Activated T-cell treated with anti-CD3 and anti-CD28 coated beads, Interleukin-2, amount 50 U/mL, for 72 hours (primary cell): ENCODE measurements at places on chromosomes 11 and 22.
A peak's percentile ranks its signal among the peaks of the same experiment; 100 is the strongest.

GRCh38 chr11:68328374-68329091, 16.1 kb downstream of the LRP5 start:
- no peak for DNase-seq
- H3K4me1 ChIP-seq: peaks cover 60% of the 10 kb centered on the region
- H3K27ac ChIP-seq: no peak overlapping the region
- H3K36me3 ChIP-seq: no peaks in the 10 kb centered on the region
- H3K4me3 ChIP-seq: no peak overlapping the region

DNA sequence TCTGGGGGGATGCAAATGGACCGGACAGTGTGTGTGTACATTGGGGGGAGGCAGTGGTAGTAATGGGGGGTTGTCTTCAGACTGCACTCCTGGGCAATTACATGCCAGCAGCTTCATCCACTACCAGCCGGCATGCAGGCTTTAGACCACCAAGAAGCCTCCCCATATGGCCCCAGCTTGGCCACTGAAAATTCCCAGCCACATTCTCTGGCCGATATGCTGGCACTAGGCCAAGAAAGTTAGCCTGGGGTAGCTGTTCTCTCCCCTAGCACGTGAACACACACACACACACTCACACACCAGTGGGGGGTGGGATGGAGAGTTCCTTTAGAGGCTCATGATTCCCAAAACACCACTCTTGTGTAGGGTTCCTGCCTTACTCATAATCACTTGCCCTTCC, 3.6 kb upstream of the ROBO3 start:
- H3K4me3 ChIP-seq: no peak overlapping the region
- H3K27me3 ChIP-seq: peaks cover 63% of the 10 kb centered on the region
- DNase-seq: no peak
- H3K27ac ChIP-seq: no peak overlapping the region

GRCh38 chr11:976431-977160, 50.9 kb downstream of the AP2A2 start:
- peaks cover 3% of the 10 kb centered on the region for H3K36me3 ChIP-seq
- no peak for DNase-seq
- no peak overlapping the region for H3K27ac ChIP-seq
- peaks cover 14% of the 10 kb centered on the region for H3K4me1 ChIP-seq
- H3K27me3 ChIP-seq: no peaks in the 10 kb centered on the region
- H3K4me3 ChIP-seq: no peak overlapping the region

DNA sequence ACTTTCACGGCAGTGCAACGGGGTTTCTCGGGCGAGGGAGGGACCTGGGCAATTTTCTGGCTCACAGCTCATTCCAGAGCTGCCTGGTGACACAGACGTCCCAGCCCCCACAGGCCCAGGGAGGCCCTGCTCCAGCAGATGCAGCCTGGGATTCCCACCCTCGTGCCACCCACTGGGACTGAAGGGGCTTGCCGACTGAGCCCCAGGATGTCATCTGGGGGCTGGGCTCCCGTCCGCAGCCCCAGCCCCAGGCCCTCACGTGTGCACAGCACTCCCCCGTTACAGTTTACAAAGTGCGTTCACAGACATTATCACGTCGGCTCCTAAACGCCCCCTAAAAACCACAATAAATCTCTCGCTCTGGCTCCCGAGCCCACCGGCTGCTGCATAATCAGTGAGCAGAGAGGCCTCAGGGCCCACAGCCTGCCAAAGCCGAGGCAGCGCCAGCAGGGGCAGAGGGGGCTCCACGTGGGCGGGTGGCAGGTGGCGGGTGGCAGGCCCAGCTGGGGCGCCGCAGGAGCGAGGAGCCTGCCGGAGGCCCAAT, 76.9 kb upstream of the TCF20 start:
- no peaks in the 10 kb centered on the region for H3K4me1 ChIP-seq
- no peak overlapping the region for H3K27ac ChIP-seq
- H3K4me3 ChIP-seq: no peak overlapping the region
- H3K27me3 ChIP-seq: no peaks in the 10 kb centered on the region

DNA sequence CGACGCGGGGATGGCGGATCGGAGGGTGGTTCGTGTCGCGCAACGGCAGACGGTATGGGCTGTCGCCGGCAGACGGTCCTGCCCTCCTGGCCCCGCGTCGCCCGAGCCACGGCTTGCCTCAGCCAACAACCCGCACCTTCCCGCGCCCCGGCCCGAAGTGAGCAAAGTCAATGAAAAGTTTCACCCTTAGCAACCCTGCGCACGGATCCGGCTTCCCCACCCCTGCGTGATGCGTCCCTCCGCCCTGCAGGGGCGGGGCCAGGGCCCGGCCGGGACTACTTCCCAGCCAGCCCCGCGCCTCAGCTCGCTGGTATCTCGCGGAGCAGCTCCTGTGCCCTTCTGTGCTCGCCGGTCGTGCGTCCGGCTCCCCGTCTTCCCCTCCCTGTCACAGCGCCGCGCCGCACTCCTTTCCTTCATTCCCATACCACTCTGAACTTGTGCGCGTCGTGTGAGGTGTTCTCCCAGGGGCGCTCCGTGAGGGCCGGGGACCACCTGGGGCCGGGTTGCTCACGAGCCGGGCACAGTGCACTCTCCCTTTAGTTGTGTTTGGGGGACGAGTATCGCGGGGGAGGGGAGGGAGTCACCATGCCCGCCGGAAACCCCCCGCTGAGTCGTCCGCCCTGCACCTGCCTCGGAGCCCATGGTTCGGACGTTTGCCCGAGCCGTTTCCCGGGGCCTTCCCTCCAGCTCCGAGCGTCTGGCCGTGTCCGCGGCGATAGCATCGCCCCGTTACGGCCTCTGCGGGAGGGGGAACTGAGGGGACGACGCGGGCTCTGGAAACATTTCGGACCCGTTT, at the start of gene TOB2:
TSS of gene TOB2 (minus strand) at position 163 of the 796 bp plus-strand sequence. CDS start 9,456 bp downstream, outside the sequence.
- H3K27ac ChIP-seq: peak within 1 kb of the TSS; percentile 93
- peaks cover 9% of the 10 kb centered on the region for H3K36me3 ChIP-seq
- no peaks in the 10 kb centered on the region for H3K27me3 ChIP-seq
- H3K4me3 ChIP-seq: peak within 1 kb of the TSS; percentile 90
- DNase-seq: peak; percentile 98
- H3K4me1 ChIP-seq: peaks cover 34% of the 10 kb centered on the region

GRCh38 chr11:49424136-49424535, 215.7 kb upstream of the FOLH1 start:
- no peak overlapping the region for H3K27ac ChIP-seq
- DNase-seq: no peak
- H3K4me3 ChIP-seq: no peak overlapping the region
- no peaks in the 10 kb centered on the region for H3K4me1 ChIP-seq
- no peaks in the 10 kb centered on the region for H3K27me3 ChIP-seq

DNA sequence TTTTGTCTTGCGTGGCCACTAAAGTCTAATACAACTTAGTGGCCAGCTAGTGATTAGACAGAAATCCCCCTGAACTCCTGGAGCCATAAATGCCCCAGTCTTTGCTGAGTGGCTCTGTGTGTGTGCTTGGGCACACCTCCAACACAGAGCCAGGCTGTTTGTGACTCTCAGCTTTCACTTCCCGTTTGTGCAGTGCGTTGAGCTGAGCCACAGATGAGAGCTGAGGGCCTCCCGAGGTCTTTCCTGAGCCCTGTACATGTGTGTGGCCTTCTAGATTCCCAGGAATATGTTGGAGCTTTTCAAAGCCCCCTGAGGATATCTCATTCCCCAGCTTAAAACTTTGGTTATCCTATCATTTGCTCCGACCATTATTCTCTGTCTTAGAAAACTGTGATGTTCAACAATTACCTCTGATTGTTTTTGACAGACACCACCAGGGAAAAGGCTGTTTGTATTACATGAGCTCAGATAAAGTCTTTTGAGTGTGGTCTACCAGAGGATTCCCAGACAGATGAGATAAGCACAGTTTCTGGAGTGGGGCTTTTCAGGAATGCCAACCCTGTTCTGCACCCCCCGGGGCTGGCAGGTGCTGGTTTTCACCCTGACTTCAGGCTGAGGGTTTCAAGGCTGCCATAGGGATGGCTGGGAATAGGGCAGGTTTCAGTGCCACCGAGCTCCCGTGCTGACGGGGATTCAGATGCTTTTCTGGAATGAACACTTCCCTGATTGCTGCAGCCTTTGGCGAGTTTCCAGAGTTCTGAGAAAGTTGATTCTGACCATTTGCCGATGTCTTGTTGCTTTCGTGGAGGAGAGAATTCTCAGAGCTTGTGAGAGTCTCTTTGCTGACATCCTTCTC, 23.8 kb downstream of the IGHMBP2 start:
- H3K4me1 ChIP-seq: no peaks in the 10 kb centered on the region
- H3K4me3 ChIP-seq: no peak overlapping the region
- no peak overlapping the region for H3K27ac ChIP-seq
- H3K27me3 ChIP-seq: no peaks in the 10 kb centered on the region

GRCh38 chr11:69274531-69275016, 19.4 kb upstream of the MYEOV start:
- no peak overlapping the region for H3K27ac ChIP-seq
- DNase-seq: no peak
- H3K4me1 ChIP-seq: no peaks in the 10 kb centered on the region
- H3K4me3 ChIP-seq: no peak overlapping the region
- no peaks in the 10 kb centered on the region for H3K27me3 ChIP-seq
- H3K36me3 ChIP-seq: no peaks in the 10 kb centered on the region

DNA sequence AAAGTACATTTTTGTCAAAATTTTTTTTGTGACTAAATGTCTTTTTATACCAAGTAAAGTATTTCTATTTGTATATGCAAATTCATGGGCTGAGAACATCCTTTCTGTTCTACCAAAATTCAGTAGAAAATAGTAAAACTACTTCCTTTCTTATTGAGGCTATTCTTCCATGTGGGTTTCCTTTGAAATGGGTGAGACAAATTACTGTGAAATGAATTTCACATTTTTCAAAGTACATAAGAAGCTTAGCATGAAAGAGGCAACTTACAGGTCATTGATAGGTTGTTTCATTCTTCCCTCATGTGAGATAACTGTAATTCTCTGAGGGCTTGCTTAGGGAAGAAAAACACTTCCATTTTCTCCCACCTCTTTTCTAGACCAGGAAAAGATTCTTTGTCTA, 1.0 kb upstream of the OR6X1 start:
- no peak for DNase-seq
- peaks cover 5% of the 10 kb centered on the region for H3K4me1 ChIP-seq
- H3K27ac ChIP-seq: no peak overlapping the region
- no peak overlapping the region for H3K4me3 ChIP-seq

GRCh38 chr11:102489186-102490145, 36.9 kb upstream of the TMEM123 start:
- H3K27me3 ChIP-seq: no peaks in the 10 kb centered on the region
- peak overlapping the region; percentile 25 for H3K4me3 ChIP-seq
- peak overlapping the region; percentile 75 for H3K27ac ChIP-seq
- peaks cover 51% of the 10 kb centered on the region for H3K4me1 ChIP-seq

DNA sequence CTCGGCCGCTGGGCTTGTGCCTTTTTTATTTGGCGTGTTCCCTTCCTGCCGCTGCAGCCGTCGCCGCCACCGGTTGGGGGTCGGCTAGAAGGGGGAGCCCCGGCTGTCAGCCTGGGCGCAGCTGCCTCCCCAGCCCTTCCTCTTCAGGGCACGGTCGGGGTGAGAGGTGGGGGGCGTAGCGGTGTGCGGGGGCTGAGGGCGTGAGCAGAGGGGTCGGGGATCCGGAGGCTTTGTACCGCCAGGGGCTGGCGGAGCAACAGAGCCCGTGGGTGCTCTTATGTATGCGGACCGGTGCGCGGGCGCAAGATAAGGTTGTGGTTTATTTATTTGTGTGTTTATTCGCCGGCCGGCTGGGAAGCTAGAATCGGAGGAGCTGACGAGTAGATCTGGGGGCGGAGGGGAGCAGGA, 477 bp downstream of the ZBTB16 start:
- peaks cover 49% of the 10 kb centered on the region for H3K27me3 ChIP-seq
- no peak for DNase-seq
- no peaks in the 10 kb centered on the region for H3K4me1 ChIP-seq
- peaks cover 4% of the 10 kb centered on the region for H3K36me3 ChIP-seq

DNA sequence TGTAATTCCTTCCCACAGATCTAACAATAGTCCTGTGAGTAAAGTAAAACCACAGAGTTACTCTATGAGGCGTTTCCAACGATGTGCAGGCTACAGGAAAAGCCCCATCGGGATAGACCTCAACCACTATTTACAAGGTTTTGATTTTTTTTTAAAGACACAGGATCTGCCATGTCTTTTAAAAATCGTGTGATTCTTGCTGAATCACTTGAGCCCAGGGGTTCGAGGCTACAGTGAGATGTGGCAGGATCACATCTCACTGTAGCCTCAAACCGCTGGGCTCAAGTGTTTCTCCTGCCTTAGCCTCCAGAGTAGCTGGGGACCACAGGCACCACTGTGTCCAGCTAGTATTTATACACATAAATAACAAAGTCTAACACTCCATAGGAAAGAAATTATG, 7.8 kb downstream of the TAF1D start:
- no peak for DNase-seq
- H3K27ac ChIP-seq: peak overlapping the region; percentile 100
- no peaks in the 10 kb centered on the region for H3K27me3 ChIP-seq
- peaks cover 17% of the 10 kb centered on the region for H3K36me3 ChIP-seq

DNA sequence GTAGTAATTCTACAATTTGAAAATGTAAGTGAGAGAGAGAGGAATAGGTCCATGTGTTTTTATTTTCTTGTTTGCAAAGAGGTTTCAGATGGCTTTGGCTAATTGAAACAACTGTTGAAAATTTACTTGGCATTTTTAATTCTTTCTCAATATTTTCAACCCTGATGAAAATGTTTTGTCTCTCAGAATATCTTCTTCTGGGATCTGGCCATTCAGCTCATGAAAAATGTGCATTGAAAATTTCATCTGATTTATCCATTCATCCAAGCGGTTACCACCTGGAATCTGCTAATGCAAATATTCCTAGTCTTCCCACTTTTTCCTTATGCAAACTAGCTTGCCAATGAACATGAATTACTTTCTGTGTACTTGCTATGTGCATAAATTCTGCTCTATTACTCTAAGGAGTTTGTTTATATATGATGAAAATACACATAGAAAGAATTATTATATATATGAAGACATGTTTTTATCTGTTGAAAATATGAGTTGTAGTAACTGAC, 621.2 kb downstream of the LRRC4C start:
- H3K36me3 ChIP-seq: no peaks in the 10 kb centered on the region
- DNase-seq: no peak
- H3K4me3 ChIP-seq: no peak overlapping the region
- no peaks in the 10 kb centered on the region for H3K27me3 ChIP-seq
- H3K4me1 ChIP-seq: no peaks in the 10 kb centered on the region

GRCh38 chr22:48692734-48693376, 1134.8 kb downstream of the BRD1 start:
- no peaks in the 10 kb centered on the region for H3K4me1 ChIP-seq
- no peak for DNase-seq
- no peak overlapping the region for H3K27ac ChIP-seq
- H3K4me3 ChIP-seq: no peak overlapping the region
- no peaks in the 10 kb centered on the region for H3K36me3 ChIP-seq

GRCh38 chr11:2122907-2123627, 16.1 kb downstream of the IGF2 start:
- no peak overlapping the region for H3K27ac ChIP-seq
- DNase-seq: no peak
- H3K4me1 ChIP-seq: no peaks in the 10 kb centered on the region
- H3K36me3 ChIP-seq: no peaks in the 10 kb centered on the region
- no peak overlapping the region for H3K4me3 ChIP-seq

- H3K4me3 ChIP-seq: no peak overlapping the region
- no peaks in the 10 kb centered on the region for H3K4me1 ChIP-seq
- no peak overlapping the region for H3K27ac ChIP-seq
- H3K36me3 ChIP-seq: no peaks in the 10 kb centered on the region
Observed at GRCh38 chr11:16262645-16262955, 93.7 kb downstream of the SOX6 start.

GRCh38 chr11:88384669-88385005, 47.1 kb upstream of the CTSC start:
- H3K4me1 ChIP-seq: peaks cover 14% of the 10 kb centered on the region
- no peaks in the 10 kb centered on the region for H3K27me3 ChIP-seq
- no peaks in the 10 kb centered on the region for H3K36me3 ChIP-seq
- no peak for DNase-seq
- H3K27ac ChIP-seq: no peak overlapping the region

- DNase-seq: no peak
- H3K27me3 ChIP-seq: peaks cover 51% of the 10 kb centered on the region
- no peak overlapping the region for H3K4me3 ChIP-seq
- no peak overlapping the region for H3K27ac ChIP-seq
- no peaks in the 10 kb centered on the region for H3K4me1 ChIP-seq
- no peaks in the 10 kb centered on the region for H3K36me3 ChIP-seq
Observed at GRCh38 chr11:1669546-1670218, 27.3 kb upstream of the KRTAP5-6 start.
